ENCODE measurements at places on chromosomes 7 and 10.
A peak's percentile ranks its signal among the peaks of the same experiment; 100 is the strongest.

- DNase-seq: no peak
Observed at GRCh38 chr10:132298038-132298881, 9.5 kb downstream of the STK32C start.

DNA sequence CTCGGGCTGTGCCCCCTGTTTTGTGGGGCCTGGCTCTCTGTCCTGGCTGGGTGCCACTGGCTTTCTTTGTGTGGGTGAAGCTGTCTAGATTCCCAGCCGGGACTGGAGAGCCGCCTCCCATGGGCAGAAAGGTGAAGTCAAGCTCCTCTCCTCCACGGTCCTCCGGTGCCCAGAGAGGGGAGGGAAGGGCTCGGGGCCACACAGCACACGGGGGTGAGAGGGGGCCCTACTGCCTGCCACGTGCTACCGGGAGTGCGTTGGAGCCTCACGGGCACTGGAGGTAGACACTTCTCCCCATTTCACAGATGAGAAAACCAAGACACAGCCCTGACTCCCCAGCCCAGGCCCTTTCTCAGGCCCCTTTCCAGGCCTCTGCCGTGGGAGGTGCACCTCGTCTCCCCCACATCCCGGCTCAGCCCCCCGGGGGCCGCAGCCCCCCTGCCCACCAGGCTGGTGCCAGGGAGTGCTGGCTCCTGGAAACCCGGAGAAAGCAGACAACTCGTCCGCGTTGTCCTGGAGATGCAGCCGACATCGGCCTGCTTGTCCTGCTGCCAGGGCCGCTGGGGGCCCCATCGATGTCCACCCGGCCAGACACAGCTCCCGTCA, 55.8 kb downstream of the UNCX start:
- no peak for DNase-seq

GRCh38 chr7:25996006-25996408, 156.0 kb upstream of the NFE2L3 start:
- no peak for DNase-seq

- DNase-seq: no peak
Observed at GRCh38 chr7:128135515-128136214, 104.4 kb upstream of the LRRC4 start.

- no peak for DNase-seq
Observed at GRCh38 chr10:1635340-1635739, 102.0 kb downstream of the ADARB2 start.

DNA sequence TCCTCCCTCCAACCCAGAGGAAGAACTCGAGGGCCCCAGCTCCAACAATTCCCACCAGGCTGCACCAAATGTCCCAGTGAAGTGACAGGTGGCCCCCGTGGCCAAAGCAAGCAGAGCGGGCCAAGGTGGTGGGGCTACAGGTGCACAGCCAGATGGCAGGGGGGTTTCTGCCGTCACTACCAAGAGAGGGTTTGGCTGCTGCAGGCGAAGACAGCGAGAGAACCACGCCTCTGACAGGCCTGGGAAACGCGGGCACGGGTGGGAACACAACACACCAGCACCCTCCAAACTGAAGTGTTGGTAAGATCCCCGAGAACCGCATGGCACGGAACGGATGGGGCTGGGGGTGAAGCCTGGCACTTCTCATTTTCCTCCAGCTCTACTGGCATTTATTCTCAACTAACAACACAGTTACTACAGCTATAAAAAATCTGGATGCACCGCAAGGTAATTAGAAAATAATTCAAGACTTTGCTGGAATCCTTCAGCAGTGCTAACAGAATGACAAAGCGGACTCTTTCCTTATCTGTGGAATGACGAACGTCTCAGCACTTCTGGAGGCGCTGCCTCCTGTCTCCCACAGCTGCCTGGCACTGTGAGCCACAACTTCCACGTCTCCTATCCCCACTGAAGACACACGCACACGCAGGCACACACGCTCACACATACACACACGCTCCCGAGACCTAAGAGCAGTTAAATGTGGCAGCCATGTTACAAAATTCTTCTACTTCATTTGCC, 167.9 kb downstream of the TCERG1L start:
- no peak for DNase-seq

GRCh38 chr7:23893942-23894891, 184.2 kb downstream of the STK31 start:
- DNase-seq: no peak

DNA sequence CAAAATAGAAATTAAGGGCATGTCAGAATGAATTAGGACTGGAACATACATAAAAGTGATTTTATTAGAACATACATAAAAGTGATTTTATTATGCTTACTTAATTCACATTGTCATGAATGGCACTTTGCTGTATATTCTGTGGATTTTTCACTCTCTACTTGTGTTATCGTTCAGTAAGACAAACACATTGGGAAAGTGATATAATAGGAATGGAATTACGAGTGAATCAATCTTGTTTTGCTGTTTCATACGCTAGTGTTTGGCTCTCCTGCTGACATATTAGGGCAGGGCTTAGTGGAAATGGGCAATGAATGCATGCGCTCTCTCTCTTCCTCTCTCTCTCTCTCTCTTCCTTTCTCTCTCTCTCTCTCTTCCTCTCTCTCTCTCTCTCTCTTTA, 561.1 kb downstream of the ACTR3B start:
- DNase-seq: no peak

- DNase-seq: no peak
Observed at GRCh38 chr10:49379596-49380410, 16.1 kb downstream of the DRGX start.

DNA sequence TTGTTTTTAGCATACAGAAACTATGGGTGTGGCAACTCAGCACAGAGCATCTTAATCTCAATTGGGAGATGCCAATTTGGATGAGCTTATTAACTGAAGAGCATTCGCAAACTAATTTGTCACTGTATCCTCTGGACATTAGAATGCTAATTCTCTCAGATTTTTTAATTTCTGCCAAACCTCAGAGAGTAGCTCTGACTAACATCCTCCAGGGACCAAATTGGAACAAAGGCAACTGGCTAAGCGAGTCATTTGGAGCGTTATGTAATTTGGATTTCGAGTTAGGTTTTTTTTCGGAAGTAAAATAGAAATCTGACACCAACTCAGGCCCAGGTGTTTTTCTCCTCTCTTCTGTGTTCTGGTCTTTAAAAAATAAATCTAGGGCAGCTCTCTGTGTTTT, 201.9 kb downstream of the BMPER start:
- DNase-seq: no peak

DNA sequence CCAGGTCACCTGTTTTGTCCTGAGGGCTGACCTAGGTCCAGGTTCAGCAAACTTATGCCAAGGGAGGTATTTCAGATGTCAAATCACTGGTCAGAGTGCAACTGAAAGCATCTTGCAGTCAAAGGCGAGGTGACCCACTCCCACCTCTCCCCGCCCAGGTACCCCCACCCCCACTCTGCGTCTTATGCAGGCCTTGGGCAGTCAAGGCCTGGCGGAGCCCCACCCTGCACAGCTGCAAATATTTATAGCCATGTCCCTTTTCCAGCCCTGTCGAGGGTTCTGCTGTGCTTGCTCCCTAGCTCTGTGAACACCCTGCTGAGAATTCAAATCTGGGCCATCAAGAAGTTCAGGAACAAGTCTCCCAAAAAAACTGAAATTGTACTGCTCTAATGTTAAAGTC, 40.6 kb upstream of the BMPR1A start:
- no peak for DNase-seq

DNA sequence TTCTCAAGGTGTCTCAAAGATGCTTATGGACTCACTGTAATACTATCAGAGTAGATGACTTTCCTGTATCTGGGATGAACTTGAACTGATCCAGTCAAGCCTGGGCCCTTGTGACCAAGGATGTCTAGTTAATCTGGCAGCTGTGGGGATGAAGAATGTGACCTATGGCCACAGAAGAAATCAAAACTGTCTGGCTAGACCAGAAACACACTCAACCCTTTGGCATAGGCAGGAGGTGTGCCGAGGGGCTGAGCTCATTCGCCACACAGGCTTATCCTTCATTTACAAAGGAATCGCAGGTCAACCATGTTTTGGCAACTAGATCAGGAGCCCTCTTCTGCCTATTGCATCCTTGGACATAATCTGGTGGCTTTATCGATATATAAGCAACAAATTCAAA, 110.6 kb downstream of the ATXN7L1 start:
- DNase-seq: no peak

- no peak for DNase-seq
Observed at GRCh38 chr7:69780379-69780778, 182.1 kb downstream of the AUTS2 start.

DNA sequence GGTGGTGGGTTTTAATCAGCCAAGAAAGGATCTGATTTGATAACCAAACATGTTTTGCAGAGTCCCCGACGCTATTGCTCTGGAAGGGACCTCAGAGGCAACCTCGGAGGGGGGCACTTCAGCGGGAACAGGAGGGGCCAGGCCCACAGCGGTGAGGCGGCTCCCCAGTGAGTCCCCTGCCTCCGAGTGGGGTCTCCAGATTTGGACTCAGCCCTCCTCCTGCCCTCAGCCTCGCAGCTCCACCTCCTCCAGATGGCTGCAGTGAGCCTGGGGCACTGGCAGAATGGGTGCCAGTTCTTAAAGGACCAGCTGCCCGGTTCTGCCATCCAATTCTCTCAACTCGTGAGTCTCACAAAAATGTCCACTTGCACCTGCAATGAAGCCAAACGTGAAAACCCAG, 61.0 kb upstream of the NANOS1 start:
- no peak for DNase-seq

DNA sequence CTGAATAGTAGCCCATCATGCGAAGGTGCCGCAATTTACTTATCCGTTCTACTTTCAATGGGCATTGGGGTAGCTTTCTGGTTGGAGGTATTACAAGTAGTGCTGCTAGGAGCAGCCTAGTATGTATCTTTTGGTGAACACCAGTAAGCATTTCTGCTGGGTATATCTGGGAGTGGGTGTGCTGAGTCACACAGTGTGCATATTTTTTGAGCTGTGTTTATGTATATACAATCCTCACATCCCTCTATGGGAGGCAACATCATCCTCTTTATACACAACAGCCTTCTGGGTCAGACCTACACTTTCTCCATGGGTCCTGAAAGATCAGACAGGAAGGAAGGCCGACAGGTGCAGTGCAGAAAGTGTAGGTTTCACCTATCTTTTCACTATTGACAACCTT, 36.3 kb downstream of the PYROXD2 start:
- DNase-seq: no peak

DNA sequence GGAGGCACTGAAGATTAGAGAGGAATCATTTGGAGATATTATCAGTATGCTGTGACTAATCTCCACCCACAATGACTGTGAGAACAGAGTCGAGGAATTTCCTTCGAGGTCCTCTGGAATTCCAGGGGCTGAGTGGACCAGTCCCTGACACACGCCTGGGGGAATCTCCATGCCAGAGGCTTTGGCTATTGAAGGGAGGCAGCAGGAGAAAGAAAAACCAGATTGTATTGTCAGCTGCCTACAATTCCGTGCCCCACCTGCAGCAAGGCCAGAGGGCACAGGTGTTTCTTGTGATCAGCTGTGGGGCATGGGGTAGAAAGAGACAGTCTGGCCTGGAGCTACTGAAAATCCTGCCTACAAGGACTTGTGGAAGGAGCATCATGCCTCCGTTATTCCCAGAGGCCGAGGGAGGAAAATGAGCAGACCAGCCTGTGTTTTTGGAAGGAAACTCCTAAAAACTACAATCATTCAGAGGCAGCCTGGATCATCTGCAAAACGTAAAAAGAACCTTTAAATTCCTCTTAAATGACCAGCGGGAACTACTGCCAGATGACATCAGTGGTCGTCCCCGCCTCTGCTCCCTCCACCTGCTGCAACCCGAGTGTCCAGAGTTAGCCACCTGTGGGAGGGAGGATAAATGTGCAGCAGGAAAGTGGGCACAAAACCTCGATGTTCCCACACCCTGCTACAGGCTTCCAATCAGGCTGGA, 25.4 kb upstream of the ANK3 start:
- no peak for DNase-seq

GRCh38 chr7:24604630-24605029, 31.4 kb downstream of the PALS2 start:
- no peak for DNase-seq

GRCh38 chr10:89644691-89644966, 413 bp downstream of the PANK1 start:
- no peak for DNase-seq

GRCh38 chr10:11797281-11797680, 25.9 kb upstream of the PROSER2 start:
- no peak for DNase-seq

- no peak for DNase-seq
Observed at GRCh38 chr7:71243736-71244410, 111.9 kb downstream of the GALNT17 start.

- no peak for DNase-seq
Observed at GRCh38 chr7:43248553-43248952, 136.1 kb downstream of the HECW1 start.

- DNase-seq: no peak
Observed at GRCh38 chr7:21071561-21072501, 285.1 kb upstream of the SP8 start.

DNA sequence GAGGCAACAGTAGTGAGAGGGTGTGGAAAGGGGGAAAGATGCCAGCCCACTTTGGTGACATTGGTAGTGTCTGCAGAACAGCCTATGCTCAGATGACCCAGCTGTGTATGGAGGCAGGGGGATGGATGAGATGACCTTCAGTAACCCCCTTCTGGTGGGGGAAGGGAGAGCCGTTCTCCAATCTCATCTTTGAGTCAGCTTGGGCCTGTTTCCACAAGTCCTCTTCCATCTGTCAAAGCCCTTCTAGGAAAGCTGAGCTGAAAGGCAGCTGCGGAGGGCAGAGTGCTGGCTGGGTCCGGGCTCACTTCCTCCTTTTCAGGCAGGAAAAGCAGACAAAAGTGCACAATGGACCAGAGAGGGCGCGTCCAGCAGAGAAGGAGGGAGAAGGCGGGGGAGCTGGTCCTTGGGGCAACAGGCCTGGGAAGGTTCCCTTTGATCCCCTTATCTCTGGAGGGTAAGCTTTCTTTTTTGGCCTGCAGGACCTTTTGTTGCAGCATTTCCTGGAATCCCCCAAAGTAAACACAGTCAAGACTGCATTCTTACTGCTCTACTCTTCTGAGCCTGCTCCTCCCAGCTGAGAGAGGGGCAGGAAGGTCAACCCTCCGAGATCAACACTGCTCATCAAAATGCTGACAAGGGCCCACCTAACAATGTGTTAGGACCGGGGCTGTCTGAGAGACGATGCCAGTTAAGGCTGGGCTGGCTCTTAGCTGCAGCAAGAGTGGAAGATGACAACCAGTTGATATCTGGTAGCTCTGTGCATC, 1.2 kb upstream of the LRMDA start:
- DNase-seq: peak; percentile 79

GRCh38 chr10:128361487-128361886, 235.3 kb upstream of the MKI67 start:
- no peak for DNase-seq

DNA sequence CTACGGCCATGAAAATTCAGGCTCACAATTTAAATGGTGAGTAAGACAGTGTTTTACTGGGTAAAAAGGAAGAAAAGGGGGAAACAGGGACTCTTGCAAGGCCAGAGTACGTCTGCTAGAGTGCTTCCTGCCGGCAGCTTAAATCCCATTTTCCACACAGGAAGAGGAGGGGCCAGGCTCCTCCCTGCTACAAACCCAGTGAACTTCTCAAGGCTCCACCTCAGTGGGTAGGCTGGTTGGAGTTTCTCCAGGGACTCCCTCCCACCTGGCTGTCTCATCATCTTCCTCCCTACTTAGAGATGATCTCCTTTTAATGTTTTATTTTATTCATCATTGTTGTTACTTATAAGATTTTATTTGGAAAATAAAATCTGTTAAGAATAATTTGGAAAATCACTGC, 62.6 kb upstream of the SEMA3C start:
- DNase-seq: no peak
